EL (cell line): ENCODE measurements at places on chromosomes 6 and 20.

DNA sequence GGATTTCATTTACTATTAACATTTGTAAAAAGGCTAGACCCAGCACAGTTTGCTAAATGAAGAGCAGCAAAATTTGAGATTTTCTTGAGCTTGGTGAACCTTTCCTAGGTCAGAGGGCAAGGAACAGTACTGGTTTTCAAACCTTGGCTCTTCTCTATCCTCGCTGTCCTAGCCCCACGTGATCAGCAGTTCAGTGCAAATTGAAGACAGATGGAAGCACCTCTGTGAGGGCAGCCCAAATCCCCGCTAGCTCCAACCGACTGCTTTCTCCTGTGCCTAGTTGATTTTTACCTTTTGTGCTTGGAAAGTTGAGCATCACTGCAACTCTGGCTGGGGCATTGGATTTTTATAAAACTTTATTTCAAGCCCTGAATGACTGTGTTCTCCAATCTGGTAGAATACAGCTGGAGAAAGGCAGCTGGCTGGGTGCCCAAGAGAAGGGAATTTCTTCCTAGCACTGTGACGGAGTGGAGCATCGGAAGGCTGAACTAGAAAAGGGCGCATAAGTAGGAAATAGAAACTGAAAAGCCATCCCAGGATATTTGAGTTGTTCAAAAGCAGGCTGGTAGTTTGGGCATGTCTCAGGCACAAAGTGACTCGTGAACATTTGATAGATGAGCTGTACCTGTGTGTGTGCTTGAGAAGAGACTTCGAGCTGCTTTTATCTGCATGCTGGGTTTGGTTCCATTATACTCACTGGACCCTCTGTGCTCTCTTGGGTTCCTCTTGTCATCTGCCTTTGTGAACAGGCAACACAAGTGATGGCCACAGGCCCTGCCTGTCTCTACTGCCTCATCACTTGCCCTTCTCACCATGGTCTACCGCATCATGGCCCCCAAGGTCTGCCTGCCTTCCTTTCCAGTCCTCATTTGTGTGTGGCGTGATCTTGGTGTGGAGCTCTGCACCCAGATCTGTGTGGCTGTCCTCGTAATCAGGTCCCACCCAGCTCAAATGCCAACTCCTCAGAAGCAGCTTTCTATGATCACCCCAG lies 2.3 kb downstream of the RNF114 start:
- DNase-seq = peak; percentile 66

DNA sequence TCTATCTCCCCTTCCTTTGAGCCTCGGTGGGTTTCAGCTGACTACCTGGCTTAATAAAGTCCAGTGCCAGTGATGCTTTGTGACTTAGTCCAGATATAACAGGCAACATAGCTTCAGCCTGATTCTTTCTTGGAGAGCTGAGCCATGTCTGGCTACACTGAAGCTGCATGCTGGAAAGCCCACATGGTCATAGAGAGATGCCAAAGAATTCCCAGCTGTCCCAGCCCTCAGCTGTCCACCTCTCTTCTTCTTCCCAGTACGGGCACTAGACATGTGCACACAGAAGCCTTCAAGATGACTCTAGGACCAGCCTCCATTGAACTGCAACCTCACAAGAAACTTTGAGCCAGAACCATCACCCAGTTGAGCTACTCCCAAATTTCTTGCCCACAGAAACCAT lies 154.1 kb upstream of the MYLIP start:
- DNase-seq = no peak

DNA sequence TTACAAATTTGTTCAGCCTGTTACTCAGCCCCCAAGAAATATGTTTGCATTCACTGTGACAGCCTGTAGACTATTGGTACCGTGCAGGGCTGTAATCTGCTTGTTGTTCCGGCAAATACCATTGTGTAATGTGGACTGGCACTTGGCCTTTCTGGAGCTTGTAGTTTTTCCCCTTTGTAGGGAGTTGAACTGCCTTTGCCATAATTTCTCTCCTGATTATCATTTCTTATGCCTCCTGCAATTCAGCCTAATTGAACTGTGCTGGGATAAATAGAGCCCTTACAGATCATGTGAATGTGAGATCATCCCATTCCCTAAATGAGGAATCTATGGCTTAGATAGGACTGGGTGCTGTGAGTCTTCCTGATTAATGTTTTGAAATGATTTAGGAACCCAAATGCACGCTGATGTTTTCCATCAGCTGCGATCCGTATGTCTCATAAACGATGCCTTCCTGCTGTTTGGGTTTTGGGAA lies 185.1 kb downstream of the JARID2 start:
- no peak for DNase-seq

- peak; percentile 63 for DNase-seq
Observed at GRCh38 chr6:159989492-159990480, 20.9 kb downstream of the IGF2R start.

DNA sequence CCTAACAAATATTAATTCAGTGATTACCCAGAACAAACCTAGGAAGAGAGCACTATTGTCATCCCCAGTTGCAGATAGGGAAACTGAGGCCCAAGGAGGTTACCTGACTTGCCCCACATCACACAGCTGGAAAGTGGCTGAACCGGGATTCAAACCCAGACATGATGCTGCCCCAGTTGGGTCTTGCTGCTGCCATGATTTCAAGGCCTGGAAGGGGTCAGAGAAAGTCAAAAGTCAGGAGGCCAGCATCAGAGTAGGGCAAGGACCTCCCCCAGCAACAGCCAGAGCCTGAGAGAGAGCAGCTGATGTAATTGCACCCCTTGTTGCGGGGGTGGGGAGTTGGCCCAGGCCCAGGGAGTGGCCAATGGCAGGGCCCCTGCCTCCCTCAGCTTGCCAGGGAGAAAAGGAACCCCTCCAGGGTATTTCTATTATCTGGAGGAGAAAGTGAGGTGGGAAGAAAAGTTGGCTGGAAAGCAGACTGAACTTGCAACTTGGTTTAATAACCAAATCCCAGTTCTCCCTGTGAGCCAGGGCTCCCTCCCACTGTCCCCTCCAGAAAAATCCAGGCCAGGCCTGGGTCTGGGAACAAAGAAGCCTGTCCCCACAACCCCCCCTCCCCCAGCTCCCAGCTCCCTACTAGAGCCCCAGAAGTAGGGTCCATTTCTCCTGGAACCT lies 83.6 kb downstream of the MRPL14 start:
- DNase-seq = peak; percentile 58

GRCh38 chr6:118980063-118980462 lies 45.1 kb upstream of the MCM9 start:
- peak; percentile 5 for DNase-seq
